NCI-H2029 treated with DMSO at 0.1 percent for 48 hours (cell line): ENCODE measurements at places on chromosomes 5 and 9.

DNA sequence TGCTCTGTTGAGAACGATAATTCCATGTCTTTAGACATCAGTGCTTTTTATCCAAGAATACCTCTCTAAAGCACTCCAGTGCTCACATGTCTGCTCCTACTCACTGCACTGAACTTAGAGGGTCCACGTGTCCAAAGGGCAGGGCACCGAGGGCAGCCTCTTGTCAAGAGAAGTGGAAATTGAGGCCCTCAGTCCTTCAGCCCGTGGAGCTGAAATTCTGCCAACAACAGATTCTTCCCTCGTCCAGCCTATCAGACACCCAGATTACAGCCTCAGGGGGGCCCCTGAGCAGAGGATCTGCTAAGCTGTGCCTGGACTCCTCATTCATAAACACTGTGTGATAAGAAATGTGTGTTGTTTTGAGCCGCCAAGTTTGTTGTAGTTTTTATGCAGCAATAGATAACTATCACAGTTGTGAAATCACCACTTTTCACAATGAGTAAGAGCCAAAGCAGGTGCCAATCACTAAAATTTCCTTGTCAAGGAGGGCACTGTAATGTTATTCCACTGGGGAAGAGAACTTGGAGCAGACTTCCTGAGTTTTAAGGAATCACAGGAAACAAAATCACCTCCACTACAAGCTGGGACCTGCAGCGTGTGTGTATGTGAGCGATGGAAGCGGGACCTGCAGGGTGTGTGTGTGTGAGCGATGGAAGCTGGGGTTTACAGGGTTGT, 58.8 kb upstream of the IGFBPL1 start:
- DNase-seq, result no peak

GRCh38 chr9:106616026-106616425, 246.9 kb upstream of the ZNF462 start:
- DNase-seq, result no peak

- DNase-seq, result no peak
These were observed 37.4 kb downstream of the EFNA5 start for GRCh38 chr5:107633171-107633901.

GRCh38 chr9:99345942-99346341, 123.9 kb downstream of the SEC61B start:
- no peak for DNase-seq

GRCh38 chr9:18371621-18372020, 102.3 kb upstream of the ADAMTSL1 start:
- DNase-seq, result no peak

- DNase-seq, result no peak
These were observed 96.5 kb upstream of the ADRA1B start for GRCh38 chr5:159819591-159820411.

GRCh38 chr5:10192309-10192708, 57.4 kb downstream of the ATPSCKMT start:
- DNase-seq, result no peak

DNA sequence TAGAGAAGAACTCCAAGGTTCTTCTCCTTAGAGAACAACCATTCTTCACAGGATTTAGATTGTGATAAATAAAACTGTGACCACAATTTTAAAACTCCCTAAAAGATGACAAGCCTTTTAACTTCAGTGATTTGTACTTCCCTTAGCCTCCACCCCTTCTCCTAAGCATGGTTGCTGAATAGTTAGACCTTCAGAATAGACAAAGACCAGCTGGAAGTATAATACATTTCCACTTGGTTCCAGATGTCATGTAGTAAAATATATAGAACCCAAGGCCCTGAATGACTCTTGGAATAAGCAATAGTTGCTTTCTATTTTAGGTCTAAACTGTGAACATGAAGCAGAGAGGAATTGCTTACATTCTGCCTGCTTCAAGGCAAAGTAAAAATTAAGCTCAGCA, 208.7 kb downstream of the ARRDC3 start:
- DNase-seq, result no peak

DNA sequence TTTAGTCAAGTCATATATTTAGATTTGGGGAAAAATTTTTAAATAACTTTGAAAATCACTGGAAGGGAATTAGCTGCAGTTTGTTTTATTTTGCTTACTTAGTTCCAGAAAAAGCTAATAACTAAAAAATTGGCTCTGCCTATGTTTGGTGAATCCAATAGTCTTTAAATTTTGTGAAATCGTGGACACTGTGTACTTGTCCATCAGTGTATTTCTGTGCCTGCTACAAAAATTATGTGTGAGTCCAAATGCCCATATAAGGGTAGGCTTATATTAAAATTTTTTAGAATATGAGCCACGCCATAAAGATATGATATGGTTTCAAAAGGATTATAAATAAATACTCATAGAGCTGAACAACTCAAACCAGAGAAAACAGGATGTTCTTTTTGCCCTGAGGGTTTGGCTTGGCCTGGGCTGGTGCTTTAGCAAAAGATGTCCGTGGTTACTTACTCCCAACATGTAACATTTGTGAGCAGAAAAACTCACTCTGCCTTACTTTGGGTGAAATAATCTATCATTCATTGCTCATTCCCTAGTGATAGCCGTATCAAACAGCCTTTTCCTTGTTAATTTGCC, 133.2 kb upstream of the PRLR start:
- DNase-seq, result no peak

DNA sequence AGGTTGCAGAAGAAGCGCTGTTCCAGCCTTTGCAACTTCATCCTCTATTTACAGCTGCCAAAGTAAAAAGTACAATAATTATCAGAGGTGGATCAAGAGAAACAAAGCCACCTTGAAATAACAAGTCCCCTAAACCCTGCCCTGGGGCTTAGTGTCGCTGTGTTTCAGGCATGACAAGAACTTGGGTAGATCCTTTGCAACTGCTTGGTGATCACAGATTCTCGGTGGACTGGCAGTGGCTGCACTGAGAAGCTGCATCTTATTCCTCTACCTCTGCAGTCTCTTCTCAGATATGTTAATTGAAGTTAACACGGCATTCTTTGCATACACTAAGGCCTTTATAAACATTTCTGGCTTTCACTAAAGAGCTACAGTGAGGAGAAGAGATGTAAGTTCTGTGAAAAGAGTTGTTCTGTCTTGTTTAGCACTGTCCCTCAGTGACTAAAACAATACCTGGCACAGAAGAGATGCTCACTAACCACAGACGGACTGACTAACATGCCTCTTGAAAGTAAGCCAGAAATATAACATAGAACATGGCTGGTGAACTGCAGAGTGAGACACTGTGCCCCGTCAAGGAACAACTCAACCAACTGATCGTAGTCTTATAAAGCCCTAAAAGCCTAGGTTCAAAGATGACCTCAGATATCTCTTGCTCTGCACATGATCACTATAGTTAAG, 144.2 kb downstream of the MLLT3 start:
- no peak for DNase-seq

DNA sequence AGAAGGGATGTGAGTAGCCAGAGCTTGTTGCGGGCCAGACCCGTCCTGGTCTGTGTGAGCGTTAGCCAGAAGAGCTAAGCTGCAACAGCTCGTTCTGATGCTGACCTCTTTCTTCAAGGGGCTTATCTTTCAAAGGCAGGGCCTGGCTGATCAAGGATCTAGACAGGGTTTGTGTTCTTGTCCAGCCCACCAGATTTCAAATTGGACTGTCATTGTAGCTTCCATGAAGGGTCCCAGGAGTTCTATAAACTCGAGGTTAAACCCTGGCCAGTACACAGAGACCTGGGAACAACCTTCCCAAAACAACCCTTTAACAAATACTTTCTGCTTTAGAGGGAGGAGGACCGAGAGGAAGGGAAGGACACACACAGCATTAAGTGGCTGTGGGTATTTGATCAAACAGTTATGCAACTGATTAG, 153.0 kb upstream of the TUT7 start:
- DNase-seq, result no peak

GRCh38 chr5:83306572-83307241, 164.8 kb upstream of the VCAN start:
- DNase-seq, result no peak

DNA sequence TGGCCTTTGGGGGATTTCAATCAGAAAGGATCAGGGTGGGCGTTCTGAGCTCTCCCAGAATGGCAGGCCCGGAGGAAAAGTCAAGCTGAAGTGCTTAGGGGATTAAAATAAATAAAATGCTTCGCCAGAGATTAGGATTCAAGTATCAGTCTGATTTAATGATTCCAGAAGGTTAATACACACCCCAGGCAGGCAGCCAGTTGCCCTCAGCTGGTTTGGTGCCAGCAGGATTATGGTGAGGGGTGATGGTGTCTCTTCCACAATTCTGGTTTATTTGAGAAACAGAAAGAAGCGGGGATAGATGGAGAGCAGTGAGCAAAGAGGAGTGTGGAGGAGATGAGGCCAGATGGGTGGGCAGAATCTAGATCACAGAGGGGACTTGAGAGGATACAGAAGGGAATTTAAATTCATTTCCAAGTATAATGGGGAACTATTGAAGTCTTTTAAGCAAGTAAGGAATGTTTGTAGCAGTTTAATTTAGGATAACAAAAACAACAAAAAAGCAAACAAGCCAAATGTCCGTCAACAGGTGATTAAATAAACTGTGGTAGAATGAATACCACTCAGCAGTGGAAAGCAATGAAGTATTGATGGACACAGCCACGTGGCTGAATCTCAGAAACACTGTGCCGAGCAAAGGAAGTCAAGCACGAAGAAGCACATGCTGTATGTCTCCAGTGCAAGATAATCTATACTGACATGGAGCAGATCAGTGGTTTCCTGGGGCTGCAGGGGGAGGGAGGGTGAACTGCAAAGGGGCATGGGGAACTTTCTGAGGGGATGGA, 297.7 kb downstream of the MSX2 start:
- DNase-seq, result no peak

DNA sequence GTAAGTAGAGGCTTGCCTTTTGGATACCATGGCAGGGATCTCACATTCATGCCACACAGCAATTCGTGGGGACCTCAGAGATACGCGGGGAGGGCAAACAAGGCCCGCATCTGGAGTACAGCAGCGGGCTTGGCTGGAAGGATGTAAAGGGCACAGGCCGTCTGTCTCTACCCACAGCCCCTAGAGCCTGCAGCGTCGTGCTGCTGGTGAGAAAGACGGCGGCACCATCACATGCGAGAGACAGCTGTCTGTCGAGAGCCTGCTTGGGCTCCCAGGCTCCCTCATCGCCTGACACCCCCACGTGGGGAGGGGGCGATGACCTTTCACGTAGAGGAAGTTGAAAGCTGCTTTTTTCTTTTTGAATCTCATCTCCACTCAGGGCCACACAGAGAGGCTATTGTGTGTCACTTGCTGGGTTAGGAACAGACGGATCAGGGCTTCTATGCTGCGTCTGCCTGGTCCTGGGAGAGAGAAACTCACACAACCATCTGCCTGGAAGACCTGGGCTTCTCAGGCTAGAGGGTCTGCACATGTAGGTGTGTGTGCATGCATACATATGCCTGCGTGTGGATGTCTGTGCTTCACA, 134.6 kb upstream of the PPP1R26 start:
- DNase-seq, result no peak

DNA sequence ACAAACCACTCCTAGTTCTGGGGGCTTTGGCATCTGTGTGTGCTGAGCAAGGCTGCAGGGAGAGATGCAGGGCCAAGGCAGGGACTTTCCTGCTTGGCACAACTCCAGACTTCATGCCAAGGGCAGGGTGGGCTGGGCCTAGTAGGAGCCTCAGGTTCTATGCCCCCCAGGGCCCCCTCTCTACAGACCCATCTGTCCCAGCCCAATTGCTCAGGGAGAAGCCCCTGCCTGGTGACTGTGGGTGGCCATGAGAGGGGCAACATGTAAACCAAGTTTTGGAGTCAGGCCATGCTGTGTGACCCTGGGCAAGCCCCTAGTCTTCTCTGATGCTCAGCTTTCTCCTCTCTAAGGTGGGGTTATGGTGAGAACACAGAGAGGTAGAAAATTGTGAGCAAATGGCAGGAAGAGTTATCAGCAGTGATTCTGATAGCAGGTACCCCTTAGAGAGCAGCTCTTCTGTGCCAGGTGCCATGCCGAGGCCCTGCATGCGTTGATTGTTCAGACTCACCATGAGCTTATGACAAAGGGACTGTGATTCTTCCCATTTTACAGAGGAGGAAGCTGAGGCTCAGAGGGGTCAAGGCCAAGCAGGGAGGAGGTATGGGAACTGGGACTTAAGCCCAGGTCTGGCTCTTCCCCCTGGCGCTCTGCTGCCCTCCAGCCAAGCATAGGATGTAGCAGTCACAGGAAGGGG, 5.2 kb downstream of the OLFML2A start:
- DNase-seq, result no peak

DNA sequence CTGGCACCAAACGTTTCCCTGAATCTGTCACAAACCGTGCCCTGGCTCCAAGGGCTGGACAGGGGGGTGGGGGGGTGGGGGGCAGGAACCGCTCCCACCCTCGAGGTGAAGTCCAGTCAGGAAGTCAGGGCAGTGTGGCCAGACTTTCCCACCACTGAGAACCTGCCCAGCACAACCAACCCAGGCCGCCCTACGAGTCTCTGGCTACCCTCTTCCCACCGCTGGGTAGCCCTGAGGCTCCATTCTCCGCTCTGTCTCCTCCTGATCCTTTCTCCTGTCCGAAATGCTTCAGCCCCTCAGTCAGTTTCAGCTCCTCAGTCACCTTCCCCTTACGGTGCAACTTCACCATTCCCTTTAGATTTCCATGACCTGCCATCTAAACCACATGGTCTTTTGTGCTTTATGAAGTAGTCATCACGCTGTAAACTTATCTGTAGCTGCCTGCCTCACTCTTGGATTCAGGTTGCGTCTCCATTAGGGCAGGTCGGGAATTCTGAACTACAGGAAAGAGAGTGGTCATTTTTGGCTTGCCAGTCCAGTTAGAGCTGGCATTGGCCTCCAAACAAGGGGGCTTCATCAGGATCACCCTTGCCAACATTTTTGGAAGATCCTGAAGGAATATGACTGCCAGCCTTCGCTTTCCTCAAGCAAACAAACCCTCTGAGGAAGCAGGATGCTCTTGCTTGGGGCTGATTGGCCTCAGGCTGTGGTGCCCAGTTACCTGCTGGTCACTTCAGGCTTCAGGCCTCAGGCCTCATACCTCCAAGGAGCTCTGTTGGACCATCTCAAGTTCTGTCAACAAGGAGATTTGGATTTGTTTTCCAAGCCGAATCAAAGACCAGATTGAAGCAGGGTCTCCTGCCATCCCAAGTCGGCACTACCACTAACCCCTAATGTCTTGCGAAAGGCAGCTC, 794 bp upstream of the DCAF12 start:
- DNase-seq, result no peak

DNA sequence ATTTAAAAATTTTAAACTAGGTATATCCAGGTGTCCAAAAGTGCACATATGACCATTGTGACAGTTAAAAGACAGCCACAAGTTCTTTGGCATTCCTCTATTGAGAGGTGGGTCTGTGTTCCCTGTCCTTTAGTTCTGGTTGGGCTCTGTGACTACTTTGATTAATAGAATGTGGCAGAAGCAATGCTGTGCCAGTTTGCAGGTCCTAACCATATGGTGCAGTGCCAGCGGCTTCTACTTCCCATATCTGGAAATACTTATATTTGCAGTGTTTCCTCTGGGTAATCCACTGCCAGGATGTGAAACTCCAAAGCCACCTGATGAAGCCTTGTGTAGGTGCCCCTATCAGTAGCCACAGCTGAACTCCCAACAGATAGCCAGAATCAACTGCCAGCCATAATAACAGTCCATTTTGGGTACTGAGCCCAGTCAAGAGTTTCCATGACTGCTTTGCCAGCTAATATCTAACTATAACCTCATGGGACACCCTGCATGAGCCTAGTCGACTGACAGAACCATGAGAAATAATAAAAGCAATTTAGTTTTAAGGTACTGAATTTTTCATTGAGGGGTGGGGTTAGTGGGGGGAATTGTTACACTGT, 361.0 kb upstream of the SEMA6A start:
- no peak for DNase-seq
